ENCODE measurements at places on chromosomes 3 and 15.

- no peak for DNase-seq
Measured at GRCh38 chr3:38475716-38476115, 20.4 kb upstream of the EXOG start.

DNA sequence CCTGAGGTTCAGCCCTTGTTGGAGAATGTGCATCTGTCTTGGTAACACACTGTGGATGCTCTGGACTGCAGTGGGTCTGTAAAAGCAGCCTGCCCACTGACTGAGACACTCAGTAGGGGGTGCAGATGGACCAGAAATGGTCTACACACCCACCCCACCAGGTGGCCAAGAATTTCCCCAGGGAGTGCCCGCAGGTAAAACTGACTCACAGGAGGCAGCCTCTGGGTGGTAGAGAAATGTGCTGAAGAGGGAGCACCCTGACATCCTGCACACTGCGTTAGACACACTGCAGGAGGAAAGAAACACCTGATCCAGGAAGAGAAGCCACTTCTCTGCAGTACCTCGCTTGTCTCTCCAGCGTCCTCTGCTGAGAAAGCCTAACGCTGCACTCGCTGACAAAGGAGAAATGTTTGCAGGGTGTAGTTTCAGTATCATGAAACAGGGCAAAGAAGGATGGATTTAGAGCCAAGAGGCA is 109.5 kb upstream of the ABHD17C start:
- no peak for DNase-seq

GRCh38 chr3:190172751-190173150 is 52.1 kb upstream of the P3H2 start:
- no peak for DNase-seq

DNA sequence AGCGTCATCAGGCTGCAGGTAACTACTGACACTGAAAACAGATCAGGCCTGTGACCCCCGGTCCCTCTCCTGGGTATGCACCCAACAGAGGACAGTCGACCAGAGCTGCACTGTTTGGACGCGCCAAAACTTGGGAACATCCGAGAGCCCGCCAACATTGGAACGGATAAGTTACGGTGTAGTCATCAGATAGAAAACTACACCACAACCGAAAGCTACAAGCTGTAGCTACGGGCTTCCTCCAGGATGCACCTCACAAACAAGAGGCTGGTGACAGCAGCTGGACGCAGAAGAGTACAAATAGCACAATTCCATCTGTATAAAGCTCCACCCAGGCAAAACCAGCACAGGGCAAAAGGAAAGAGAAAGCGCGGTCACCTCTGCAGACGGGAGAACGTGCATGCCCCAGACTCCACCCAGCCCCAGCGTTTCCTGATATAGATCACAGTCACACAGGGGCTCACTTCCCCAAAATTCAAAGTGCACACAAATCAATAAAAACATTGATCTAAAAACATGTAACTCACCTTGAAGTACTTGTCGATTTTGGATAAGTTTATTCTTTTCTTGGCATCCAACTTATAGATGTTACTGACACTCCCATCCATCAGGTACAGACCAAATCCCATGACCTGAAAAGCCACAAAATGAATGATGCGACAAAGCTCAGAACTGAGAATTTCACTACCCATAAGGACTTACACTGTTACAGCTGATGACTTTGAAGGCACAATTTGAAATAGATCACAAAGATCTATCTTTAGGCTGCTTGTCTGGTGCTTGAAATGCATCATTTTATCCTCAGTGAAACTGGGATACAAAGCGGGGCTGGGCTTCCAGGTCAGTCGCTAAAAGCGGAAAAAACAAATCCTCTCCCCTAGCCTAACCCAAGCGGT is 43.3 kb downstream of the CYFIP1 start:
- no peak for DNase-seq

GRCh38 chr3:85051786-85052185 is 93.0 kb downstream of the CADM2 start:
- DNase-seq, result no peak

- no peak for DNase-seq
Measured at GRCh38 chr3:97235179-97235578, 420.8 kb downstream of the EPHA6 start.

DNA sequence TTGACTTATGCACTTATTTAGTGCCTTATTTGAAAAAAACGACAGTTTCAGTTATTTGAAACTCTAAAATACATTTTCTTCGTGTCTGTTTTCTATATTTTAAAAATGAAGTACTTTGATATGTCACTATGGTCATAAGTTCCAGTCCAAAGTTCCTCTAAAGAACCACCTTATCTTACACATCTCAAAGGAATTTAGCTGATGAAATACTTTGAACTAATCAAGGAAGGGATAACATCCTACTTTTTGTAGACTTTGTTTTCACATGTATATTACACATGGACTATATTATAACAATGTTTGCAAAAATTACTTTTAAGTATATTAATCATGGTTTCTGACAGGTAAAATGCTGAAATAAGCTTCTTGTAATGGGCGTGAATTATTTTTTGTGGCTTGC is 265.8 kb upstream of the ZNF717 start:
- DNase-seq, result no peak

- no peak for DNase-seq
Measured at GRCh38 chr15:28022961-28023360, 76.2 kb downstream of the OCA2 start.

GRCh38 chr3:178003756-178004155 is 532.5 kb upstream of the KCNMB2 start:
- DNase-seq, result no peak

- DNase-seq, result peak; percentile 17
Measured at GRCh38 chr3:195080125-195080524, 190.8 kb downstream of the XXYLT1 start.

DNA sequence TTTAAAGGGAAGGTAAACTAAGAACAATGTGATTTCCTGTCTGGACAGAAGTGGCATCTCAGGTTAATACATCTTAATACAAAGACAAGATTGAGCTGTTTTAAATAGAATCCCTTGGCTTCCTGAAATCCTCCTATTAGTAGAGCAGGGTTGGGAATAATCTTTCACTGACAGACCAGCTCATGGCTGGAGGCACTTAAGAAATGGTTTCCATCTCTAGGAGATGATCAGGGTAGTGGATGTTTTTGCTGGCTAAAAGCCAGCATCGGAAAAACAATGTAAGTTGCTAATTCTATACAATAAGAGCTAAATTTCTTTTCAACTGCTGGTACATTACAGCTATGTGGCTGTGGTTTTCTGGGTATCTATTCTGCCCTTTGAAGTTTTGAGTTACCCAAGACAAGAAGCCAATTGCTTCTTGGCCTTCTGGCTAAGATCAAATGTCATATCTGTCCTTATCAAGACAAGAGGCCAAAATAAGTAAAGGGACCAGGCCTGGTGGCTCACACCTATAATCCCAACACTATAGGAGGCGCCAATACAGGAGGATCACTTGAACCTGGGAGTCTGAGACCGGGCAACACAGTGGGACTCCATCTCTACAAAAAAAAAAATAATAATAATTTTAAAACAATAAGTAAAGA is 49.6 kb downstream of the SHQ1 start:
- no peak for DNase-seq

- DNase-seq, result no peak
Measured at GRCh38 chr3:195253923-195254432, 17.0 kb downstream of the XXYLT1 start.

DNA sequence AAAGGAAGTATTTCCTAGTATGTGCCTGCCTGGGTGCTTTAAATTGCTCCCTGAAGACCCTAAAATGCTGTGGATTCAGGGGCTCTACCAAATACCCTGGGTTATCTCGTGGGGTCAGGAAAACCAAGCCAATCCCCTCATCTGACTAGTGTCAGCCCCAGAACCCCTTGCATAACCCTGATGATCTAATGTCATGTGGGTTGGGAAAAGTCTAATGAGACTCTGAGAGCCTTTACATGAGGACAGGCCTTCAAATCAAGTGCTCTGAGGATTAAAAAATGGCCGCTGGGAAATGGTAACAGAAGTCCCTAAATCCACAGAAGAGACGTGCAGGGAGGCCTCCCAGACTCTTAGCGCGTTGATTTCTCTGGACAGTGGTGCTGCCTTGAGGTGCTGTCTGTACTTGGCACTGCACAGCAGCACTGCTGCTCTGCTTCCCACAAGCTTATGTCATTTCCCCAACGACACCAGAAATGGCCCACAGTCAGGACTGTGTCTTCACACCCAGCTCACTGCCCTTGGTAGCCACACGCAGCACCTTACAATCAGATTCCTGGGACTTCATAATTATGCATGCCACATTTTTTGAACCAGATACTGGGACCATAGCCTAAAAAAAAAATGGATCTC is 16.6 kb downstream of the EIF4E3 start:
- no peak for DNase-seq

DNA sequence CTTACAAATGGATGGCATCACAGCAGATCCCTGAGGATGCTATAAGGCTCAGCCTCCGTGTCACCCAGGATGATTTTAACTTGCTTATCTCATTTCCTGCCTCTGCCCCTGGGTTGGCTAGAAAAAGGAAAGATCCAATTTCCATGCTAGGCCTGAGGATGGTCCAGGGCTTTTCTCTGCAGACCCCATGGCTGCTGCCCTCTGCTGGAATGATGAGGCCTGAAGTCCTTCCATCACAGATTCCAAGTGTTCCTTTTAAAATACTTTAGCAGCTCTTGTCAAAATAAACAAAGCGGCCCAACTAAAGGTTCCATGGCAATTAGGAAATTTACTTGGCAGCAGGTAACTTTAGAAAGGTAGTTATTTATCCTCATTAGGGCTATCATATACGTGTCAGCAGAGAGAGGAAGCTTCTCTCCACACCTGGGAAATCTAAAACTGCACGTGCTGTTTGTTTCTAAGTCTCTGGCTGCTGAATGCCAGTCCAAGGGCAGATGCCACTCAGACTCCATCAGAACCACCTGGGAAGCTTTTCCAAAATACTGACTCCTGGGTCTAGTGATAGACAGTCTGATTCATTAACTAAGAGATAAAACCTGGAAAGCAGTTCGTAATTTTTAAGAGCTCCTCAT is 401.9 kb upstream of the IL12A start:
- peak; percentile 29 for DNase-seq

DNA sequence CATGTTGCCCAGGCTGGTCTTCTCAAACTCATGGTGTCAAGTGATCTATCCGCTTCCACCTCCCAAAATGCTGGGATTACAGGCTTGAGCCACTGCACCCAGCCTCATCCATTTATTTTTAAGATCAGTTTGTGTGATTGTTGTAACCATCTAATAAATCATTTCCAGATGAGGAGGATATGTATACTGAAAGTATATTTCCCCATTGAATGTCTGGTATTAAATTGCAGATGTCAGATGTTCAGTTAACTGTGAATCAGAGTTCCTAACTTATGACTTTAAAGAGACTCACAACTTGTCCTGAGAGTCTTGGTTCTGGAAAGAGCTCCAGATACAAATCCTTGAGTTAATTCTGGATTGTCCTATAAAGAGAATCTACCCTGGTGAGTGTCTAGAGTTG is 62.4 kb downstream of the TRIM71 start:
- no peak for DNase-seq

DNA sequence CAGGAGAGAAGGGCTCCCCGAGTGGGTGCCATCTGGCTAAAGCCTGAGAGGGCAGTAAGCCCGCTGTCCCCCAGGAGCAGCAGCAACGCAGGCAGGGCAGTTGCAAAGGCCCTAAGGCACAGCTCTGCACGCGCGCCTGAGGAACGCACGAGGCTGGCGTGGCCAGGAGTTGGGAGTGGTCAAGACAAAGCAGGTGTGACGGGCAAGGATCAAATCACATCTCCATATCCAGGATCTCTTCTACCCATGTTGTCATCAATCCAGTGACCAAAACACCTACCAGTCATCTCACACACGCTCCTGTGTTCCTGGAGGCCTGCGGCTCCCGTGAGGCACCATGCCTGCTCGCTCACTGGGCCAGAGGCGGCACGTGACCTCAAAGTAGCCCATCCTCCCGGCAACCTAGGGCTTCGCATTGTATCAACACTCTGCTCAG is 59.5 kb downstream of the ERC2 start:
- no peak for DNase-seq

DNA sequence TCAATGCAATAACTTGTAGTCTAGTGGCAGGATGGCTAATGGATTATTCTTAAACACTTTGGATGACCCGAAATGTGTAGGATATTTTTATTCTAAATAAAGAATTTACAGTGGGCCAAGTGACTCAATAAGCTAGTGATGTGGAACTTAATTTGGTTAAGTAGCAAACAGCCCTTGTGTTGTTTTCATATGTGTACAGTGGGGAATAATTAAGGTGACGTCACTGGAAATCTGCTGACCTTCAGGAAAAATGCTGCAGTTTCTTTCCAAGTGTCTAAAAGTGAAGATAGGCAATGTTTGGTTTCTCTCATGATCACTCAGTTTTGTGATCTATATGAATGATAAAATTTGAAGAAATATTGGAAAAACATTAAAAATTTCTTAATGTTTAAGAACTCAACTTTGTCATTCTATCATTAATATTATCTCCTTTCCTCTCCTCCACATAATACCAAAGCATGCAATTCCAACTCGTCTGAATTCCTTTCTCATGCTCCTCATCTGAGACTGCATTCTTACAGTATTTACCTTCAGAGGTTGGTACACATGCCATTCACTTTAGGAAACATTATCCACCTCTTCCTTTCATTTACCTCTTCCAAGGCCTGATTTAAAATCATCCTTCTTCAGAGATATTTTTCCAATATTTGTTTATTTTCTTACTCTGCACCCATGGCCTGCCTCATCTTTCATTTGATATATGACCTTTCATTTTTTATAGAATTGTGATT is 414.6 kb upstream of the ARPP21 start:
- DNase-seq, result no peak

GRCh38 chr3:152610622-152611021 is 224.3 kb upstream of the P2RY1 start:
- no peak for DNase-seq

DNA sequence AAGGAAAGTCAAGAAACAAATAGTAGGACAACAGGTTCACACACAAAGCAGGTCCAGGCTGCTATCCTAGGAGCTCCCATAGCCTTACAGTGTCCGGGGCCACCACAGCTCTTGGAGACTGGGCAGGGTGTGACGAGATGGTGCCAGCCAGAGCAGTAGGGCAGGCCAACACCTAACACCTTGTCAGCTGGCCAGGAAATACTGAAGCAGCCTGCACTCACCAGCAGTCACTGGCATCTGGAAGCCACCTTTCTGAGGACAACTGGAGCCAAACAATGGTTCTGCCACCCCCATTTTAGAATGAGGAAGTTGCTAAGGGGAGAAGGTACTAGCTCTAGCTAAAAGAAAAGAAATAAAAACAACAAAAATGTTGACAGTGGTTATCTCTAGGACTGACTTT is 47.2 kb downstream of the CCDC12 start:
- no peak for DNase-seq

GRCh38 chr3:133855002-133855370 is 40.7 kb downstream of the RAB6B start:
- DNase-seq, result no peak

DNA sequence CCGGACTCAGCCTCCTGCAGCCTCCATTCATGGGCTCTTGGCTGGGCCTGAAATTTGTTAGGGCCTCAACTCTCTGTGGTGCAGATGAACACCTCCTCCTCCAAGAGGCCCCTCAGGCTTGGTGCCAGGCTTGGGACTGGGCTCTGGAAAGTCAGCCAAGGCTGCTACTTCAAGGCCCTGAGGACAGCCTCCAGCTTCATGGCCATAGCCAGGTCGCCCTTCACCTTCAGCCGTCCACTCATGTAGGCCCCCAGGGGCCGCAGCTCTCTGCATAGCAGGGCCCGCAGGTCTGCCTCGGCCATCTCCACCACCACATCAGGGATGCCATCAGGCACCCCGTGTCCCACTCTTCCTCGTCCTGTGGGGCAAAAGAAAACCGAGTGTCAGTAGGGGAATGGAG is 8.3 kb downstream of the STOML1 start:
- no peak for DNase-seq

Measured in ACHN (cell line).